ENCODE measurements at places on chromosomes 6 and 20.

- no peak for DNase-seq
These were observed 165.0 kb downstream of the MAFB start for GRCh38 chr20:40524071-40524470.

GRCh38 chr20:19730706-19731105 lies 27.4 kb upstream of the RIN2 start:
- DNase-seq: no peak

- DNase-seq: no peak
These were observed 290.2 kb downstream of the PHACTR1 start for GRCh38 chr6:13006578-13007300.

DNA sequence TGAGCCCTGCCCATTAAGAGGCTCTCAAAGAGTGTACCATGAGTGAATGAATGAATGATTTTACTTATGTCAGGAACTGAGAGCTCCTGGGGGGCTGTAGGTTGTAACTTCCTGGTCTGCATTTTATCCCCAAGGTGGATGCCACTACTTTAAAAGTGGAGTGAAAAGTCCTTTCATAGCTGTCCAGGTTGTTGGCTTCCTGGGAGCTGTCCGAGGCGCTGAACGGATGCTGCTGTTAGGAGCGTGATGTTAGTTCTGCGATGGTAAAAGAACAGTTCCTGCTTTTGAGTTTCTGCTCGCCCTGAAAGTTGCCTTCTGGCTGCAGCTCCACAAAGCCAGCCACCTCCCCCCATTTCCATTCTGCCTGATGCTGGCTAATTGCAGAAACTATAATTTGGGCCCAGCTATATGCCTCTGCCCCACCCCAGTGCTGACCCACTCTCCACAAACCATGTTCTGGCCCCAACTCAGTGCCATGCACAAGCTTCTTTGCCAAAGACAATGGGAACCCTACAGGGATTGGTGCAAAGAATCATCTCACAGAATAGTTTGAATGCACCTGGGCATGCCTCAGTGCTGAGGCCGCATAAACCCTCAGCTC lies 330.9 kb upstream of the CDH4 start:
- DNase-seq: peak; percentile 35

- DNase-seq: no peak
These were observed 58.4 kb downstream of the EZR start for GRCh38 chr6:158760618-158761250.
